ENCODE measurements at places on chromosomes 3 and 15. TPM values are rescaled to one million over a fixed set of nuclear protein-coding genes. Genes with fewer than 3 reads are reported as not detected.

- DNase-seq = peak; percentile 38
These were observed 34.7 kb upstream of the RBP1 start for GRCh38 chr3:139574026-139574947.

DNA sequence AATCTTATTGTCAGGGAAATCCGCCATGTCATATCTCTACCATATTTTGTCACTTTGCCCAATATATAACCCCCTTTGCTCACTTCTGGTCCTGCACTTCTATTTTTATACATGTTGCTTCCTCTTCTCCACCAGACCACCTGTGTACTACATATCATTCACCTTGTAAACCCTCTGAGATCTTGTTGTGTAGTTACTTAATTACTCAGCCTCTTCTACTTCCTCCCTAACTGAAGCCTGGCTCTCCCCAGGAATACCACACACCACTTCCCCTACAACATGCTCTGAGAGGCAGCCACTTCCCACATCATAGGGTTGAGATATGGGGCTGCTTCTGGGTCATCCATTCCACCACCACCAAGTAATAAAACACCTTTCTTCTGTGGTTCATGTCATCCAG, 10.0 kb downstream of the HEXA start:
- DNase-seq = peak; percentile 38

GRCh38 chr15:62877276-62877857, 165.2 kb upstream of the TPM1 start:
- no peak for DNase-seq

DNA sequence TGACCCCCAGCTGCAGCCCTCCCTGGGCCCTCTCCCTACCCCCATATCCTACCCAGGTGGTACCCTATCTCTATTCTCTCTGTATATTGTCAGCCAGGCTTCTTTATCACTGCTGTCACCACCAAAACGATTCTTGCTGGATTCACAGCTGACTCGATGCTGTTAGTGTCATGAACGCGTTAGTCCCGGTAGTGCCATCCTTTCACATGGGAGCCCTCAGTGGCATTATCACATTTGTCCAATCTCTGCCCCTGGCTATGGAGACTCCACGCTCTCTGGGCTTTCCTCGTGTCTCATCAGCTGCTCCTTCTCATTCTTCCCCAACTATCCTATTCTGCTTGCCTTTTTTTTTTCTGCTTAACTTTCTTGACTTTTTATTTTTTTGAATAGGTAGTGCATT, 7.0 kb downstream of the SCAMP5 start:
- no peak for DNase-seq

DNA sequence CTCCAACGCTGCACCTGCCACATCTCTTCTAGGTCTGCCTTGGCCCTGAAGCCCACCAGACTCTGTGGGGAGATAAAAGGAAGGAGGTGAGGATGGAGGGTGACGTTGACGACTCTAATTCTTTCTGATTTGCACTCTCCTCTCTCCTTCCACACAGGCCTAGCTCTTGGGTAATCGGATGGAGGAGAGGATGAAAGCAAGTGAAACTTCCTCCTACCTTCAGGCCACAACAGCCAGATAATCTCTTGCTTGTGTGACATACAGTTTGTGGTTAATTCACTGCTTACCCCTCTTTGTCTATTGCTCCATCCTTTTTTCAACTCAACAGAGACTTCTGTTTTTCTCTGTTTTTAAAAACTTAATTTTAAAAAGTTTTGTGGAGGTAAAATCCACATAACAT, 208.1 kb downstream of the SV2B start:
- no peak for DNase-seq

- no peak for DNase-seq
These were observed 29.8 kb upstream of the SLC25A36 start for GRCh38 chr3:140911822-140912221.

GRCh38 chr15:35705030-35705883, 159.3 kb upstream of the DPH6 start:
- DNase-seq = no peak

DNA sequence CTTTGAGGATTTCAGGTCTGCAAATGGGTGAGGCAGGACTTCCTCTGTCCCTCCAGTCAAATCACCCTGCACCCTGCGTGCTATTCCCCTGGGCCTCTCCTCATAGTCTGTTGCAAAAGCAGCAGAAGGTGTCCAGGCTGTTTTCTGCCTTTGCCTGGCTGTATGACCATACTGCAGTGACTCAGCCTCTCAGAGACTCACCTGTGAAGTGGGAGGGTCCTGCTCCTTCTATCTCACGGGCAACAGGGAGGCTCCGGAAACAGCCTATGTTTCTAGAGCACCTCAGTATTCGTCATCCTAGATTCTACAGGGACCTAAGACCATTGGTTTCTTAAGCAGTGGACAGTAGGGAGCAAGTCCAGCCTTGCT, 216.4 kb downstream of the TLE3 start:
- no peak for DNase-seq

Gene GOLGA8O
- not detected for total RNA-seq

Gene TRIM71
- 2.8 TPM for total RNA-seq

Gene P4HTM
- 158 TPM for total RNA-seq

Gene GPX1
- 58.4 TPM for total RNA-seq
